NCI-H1436 treated with DMSO at 0.1 percent for 48 hours (cell line): ENCODE measurements at places on chromosomes 13 and 19.

- DNase-seq, result no peak
Measured at GRCh38 chr19:16417660-16418596, 53.8 kb downstream of the EPS15L1 start.

DNA sequence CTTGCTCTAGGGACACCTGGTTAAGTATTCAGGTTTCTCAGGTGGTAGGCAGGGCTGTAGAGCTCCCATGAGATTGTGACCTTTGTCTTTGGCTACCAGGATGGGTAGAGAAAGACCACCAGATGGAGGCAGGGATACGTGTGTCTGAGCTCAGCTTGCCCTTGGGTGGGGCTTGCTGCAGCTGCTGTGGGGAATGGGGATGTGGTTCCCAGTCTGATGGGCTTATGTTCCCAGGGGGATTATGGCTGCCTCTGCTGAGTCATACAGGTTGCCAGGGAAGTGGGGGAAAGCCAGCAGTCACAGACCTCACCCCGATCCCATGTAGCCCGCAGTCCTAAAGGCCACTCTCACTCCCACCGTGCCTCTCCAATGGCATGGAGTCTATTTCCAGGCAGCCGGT is 659.9 kb upstream of the KLF12 start:
- DNase-seq, result no peak

- no peak for DNase-seq
Measured at GRCh38 chr19:47663911-47664771, 49.1 kb upstream of the EHD2 start.

DNA sequence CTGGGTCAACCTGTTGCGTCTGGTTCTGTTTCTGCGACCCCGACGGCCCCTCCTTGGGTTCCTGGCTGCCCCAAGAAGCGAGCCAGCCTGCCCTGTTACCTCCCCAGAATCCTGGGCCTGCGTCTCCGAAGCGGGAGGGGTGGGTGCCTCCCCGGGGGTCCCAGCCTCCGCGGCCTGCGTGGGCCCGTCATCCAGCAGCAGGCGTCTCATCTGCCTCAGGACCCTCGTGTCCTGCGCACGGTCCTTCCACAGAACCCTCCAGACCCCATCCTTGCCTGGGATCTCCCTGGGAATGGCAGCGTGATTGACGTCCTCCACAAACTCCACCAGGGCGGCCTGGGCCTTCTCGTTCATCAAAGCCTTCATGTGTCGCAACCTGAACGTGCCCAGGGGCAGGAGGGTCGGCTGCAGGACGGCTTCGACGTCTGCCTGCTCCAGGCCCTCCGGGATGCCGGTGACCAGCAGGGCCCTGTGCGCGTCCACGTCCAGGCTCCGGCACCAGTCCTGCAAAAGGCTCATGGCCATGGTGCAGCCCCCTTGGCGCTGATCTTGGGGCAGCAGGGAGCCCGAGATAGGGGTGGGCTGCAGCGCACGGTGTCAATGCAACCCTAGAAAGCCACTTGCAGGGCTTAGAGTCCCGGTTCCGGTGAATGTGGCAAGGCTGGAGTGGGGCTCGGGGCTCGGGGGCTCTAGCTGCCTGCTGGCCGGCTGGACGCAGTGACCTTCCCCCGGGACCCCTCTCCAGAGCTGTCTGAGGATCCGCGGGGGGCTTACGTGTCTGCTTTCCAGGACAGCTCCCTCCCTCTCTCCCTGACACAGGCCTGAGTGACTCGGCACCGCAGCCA is 504 bp downstream of the PNMA8B start:
- DNase-seq, result no peak

DNA sequence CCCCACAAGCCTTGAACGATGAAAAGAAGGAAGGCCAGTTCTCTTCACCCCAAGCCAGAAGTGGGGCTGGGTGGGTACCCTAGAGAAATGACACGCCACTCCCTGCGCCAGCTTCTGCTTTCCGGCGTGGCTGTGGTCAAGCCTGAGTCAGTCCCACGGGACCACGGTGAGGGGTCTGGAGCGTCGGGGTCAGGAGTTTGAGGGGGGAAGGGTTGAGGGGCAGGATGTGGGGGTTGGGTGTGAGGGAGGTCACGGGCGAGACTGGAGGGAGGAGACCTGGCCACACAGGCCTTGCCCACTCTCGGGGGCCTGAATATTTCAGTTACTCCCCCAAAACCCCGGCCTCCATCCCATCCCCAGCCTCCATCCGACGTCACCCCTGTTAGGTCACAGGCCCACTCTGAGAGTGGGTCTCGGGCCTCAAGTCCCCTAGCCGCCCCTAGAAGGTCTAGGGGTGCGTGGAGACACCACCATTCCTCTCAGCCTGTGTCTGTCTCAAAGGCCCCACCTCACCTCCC is 500 bp upstream of the IFI30 start:
- no peak for DNase-seq

DNA sequence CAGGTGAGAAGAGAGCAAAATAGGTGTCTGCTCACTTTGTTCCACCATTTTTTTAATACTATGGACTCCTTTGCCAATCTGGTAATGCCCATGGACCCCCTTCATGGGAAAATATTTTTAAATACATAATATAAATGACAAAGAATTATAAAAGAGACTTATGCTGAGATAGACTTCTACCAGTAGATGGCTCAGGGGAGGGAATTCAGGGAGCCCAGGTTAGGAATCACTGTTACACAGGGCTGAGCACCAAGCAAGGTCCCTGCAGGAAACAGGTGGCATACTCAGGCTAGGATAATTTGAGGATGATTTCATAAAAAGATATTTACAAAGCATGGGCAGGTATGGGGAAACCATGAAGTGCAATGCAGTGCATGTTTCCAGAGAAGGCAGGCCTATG is 525.9 kb downstream of the FGF9 start:
- no peak for DNase-seq

DNA sequence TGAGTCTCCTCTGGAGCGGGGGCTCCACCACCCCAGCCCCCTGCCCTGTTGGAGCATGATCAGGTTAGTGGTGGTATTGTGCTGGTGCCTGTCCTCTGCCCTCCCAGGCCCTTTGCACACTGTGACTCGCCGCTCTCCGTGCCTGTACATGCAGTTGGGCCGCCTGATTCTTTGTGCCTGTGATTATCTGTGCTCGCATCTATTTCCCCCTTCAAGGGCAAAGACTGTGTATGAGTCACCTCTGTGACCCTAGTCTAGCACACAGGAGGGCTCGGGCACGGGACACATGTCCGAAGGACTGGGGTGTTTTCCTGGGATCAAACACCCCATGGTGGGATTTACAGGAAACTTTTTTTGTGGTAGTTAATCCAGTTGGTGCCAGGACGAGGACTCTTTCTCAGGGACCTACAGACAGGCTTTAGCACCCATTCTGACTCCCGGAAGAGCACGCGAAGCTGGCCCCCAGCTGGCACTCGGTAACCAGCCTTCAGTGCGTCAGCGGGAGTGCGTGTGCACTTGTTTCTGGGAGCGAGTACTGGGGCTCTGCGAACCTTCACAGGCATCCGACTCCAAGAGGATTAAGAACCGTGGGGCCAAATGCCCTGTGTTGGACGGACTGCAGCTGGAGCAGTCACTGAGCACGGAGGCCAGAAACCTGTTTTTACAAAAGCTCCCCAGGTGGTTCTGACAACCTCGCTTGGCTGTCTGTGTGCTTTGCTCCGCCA is 6.7 kb downstream of the PPP1R37 start:
- DNase-seq, result no peak

DNA sequence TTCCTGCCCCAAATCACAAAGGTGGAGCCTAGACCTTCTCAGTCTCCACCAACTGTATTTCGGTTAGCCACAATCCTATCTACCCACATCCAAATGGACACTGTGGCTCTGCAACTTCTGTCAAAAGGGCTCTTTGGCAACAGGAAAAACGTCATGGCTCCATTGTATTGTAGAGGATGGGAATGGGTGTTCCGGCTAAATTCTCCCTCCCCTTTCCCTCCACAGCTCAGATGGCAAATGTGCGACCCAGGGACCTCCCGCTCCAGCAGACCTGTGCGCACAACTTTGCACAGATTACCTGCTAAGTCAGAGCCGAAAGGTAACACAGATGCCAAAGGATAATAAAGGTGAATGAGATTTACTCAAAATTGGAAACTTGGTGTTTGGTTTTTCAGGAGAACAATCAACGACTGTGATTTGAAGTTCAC is 968 bp upstream of the KL start:
- no peak for DNase-seq

- no peak for DNase-seq
Measured at GRCh38 chr19:55459551-55459949, 1.9 kb downstream of the ISOC2 start.

GRCh38 chr13:36030670-36031331 is 100.4 kb downstream of the DCLK1 start:
- no peak for DNase-seq

GRCh38 chr19:18788529-18789421 is 2.3 kb downstream of the COMP start:
- no peak for DNase-seq

DNA sequence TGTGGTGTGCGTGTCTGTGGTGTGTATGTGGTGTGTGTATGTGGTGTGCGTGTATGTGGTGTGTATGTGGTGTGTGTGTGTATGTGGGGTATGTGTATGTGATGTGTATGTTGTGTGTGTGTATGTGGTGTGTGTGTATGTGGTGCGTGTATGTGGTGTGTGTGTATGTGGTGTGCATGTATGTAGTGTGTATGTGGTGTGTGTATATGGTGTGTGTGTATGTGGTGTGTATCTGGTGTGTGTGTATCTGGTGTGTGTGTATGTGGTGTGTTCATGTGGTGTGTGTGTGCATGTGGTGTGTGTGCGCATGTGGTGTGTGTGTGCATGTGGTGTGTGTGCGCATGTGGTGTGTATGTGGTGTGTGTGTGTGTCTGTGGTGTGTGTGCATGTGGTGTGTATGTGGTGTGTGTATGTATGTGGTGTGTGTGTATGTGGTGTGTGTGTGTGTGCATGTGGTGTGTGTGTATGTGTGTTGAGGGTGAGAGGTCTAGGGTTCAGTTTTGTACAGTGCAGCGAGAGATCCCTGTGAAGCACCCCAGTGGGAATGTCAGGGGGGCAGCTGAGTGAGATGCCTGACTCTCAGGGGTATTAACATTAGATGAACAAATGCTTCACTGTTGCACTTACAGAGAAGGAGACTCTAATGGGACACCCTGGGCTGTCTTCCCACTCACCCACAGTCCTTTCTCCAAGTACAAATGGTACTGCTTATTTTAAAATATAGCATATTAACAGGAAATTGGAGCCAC is 61.3 kb upstream of the MEDAG start:
- DNase-seq, result no peak

GRCh38 chr13:88426661-88427060 is 755.5 kb downstream of the SLITRK5 start:
- no peak for DNase-seq

DNA sequence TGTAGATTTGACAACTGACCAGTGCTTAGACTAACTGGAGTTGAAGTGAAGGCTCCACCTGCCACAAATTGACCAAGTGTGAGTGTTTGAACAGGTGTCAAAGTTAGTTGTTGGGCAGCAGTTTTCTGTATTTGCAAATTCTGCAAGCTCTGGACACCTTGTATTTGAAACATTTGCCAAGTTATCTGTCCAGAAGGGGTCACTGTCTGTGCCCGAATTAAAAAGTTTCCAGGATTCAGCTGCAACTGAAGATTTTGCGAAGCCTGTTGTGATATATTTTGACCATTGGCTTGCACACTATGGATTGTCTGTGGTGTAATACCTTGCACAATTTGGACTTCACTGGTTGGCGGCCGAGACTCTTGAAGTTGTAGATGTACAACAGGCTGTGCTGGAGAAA is 1690.7 kb downstream of the SLITRK5 start:
- no peak for DNase-seq

GRCh38 chr13:87975035-87975434 is 303.9 kb downstream of the SLITRK5 start:
- DNase-seq, result no peak

- no peak for DNase-seq
Measured at GRCh38 chr13:44904967-44905366, 84.3 kb downstream of the NUFIP1 start.

DNA sequence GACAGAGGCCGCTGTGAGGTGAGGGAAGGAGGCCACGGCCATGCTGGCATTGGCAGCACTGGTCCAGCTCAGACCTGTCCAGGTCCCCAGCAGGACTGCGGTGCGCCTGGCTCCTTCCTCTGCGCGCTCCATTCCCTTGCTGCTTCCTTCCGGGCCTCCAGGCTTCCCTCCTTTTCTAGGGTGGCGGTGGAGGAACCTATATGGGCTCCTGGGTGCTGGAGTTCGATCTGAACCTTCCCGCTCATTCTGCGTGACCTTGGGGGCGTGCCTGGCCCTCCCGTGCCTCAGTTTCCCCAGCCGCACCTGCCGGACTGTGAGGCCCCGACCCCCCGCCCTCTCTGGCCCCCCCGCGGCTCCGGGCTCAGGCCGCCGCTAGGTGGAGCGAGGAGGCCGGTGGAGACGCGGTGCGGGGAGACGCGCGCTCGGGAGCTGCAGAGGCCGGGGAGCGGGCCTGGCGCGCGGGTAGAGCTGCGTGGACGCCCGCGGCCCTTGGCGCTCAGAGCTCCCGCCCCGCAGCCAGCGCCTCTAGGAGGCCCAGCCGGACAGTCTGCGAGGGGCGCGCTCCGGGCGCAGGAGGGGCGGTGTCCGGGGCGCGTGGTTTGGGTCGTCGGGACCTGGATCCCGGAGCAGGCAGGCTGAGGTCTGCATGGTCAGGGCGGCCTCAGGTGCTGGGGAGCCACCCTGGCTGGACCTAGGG is 29.9 kb downstream of the EFNA2 start:
- DNase-seq, result no peak

DNA sequence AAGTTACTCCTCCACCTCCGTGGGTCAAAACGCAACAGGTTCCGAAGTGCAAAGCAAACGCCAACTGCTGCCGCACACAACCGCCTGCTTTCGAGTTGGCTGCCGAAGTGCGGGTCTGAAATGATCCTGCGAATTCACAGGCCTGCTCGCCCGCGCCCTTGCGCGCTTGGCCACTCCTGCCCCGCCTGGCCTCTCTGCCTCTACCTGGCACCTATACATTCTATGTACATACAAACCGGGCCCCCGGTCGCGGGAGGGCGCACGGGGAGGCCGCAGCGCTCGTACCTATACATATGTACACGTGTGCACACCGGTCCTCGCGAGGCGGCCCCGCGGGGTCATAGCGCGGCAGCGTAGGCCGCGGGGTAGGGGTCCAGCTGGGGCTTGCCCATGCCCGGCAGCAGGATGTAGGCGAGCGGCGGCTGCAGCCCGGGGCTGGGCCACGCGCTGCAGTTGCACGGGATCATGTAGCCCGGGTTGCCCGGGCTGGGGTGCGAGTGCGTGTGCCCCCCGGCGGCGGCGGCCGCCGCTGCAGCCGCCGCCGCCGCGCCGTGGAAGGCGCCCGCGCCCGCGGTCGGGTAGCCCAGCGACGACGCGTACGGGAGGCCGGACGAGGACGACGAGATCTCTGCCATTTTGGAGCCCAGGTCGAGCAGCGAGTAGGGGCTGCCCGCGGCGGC is 1.3 kb downstream of the SOX21 start:
- no peak for DNase-seq
